Bronchial smooth muscle cell (primary cell): ENCODE measurements at places on chromosomes 11 and 22. TPM values are rescaled to one million over a fixed set of nuclear protein-coding genes. Genes with fewer than 3 reads are reported as not detected.

The GLB1L3 gene
- total RNA-seq: not detected in 2 replicates

The CDPF1 gene
- total RNA-seq: 6.7 and 11.7 TPM in 2 replicates

The GPR83 gene
- under 0.01 TPM in 1 of 2 replicates, not detected in the other for total RNA-seq

The ACTN3 gene
- 0.17 and 0.32 TPM in 2 replicates for total RNA-seq

The FAR1 gene
- 30.7 and 41.3 TPM in 2 replicates for total RNA-seq

The ADAMTS15 gene
- total RNA-seq: 23.4 and 29.6 TPM in 2 replicates
